ENCODE measurements at places on chromosomes 2 and 18.

DNA sequence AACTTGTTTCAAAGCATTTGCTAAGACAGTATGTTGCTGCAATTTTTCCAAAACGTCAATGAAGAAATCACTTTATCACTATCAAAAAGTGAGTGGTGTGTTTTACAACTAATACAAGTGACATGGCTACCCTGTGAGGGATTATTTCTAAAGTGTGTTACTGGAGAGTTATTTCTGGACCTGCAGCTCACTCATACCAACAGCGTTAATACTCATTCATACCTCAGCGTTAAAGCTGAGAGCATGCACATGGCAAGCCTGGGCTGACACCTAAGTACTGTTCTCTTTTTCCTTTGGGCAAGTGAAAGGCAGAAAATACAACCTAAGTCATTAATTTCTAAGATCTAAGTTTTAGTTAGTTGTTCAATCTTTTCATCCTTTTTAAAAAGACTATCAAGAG, 13.0 kb upstream of the MRPL19 start:
- no peak for DNase-seq

DNA sequence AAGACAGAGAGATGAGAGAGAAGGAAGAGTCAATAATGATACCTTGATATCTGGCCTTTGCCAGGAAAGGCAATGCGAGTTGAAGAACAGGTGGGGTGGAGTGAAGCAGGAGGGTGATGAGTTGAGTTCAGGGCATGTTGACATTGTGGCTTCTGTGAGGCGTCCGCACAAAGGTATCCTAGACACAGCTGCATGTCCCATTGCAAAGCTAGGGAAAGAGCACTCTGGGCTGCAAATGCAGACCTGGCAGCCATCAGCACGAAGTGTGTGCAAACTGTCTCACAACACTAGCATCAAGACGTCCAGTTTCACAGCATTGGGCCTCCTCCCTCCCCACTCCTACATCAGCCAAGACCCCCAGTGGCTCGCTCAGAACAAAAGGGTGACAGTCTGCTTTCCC, 36.1 kb downstream of the TEX51 start:
- no peak for DNase-seq

DNA sequence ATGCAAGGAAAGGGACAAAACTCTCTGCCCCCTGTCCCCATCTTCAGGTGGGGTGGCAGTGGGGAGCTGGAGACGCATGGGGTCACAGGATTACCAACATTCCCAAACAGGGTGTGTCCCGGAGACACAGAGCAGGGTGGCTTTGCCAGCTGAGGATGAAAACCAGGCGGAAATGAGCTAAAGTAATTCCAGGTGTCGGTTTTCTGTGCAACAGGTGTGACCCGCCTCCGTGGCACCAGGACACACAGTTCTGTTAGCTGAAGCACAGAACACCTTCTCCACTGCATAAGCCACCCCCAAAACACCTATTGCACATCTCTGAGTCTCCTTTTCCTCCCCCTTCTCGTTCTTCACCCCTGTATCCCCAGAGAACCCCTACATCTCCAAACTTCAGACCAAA, 122.7 kb upstream of the GLI2 start:
- no peak for DNase-seq

DNA sequence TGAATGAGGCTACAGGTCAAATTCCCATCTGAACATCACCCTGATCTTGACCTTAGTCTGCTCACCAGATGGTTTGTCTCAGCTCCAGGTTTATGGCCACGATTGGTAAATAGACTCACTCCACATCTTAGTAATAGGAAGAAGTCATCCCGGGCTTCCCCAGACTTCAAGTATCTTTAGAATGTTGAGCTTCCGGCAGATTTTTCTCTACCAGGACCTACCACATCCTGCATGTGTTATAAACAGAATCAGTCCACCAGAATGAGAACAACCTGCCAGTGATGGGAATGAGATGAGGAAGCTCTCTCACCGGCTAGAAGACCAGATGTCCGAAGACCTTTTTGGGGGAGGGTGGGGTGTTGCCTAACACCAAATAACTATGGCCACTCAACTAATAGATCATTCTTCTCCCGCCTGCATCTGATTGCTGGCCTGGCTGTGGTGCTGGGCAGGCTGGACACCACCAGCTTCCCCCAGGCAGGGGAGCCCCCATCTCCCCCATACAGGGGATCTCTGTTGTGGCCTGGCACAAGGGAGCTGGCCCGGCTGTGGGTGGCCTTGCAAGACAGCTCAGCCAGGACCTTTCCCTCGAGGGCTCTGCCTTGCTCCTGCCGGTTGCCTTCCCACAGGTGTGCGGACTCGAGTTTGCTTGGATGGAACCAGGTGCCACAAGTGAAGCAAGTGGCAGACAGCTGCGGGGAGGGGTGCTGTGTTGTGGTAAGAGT, 88.5 kb downstream of the SH3RF3 start:
- DNase-seq, result no peak

DNA sequence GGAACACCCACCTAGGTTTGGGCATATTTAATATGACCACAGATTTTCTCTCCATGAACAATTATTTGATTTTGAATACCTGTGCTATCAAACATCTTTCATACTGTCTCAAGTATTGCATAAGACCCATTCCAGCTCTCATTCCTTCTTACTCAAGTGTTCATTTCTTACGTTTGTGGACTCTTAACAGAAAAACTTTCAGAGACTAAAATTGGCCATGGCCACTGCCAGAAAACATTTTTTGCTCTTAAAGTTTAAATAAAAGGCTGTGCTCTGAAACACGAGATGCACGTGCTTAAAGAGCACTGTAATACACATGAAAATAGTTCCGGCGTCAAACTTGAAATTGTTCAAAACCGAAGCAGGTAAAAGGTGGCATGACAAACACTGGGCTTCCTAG, 89.3 kb downstream of the LIMS1 start:
- no peak for DNase-seq

DNA sequence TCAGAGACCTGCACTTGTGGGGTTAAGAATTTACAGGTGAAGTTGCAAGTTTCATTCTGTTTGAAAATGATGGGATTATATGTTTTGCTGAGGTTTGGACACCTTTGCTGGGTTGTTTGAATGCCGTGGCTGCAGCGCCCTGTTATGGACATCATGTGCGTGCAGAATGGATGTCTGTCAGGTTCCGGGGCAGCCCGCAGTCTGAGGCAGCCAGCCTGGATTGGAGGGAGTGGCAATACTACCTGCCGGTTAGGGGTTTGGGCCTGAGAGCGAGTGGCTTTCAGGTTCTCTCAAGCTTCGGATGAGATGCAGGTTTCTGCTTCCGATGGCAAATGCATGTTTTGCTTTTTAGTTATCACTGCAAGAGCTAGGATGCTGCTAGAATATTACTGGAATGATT, 1.1 kb downstream of the CASP8 start:
- no peak for DNase-seq

DNA sequence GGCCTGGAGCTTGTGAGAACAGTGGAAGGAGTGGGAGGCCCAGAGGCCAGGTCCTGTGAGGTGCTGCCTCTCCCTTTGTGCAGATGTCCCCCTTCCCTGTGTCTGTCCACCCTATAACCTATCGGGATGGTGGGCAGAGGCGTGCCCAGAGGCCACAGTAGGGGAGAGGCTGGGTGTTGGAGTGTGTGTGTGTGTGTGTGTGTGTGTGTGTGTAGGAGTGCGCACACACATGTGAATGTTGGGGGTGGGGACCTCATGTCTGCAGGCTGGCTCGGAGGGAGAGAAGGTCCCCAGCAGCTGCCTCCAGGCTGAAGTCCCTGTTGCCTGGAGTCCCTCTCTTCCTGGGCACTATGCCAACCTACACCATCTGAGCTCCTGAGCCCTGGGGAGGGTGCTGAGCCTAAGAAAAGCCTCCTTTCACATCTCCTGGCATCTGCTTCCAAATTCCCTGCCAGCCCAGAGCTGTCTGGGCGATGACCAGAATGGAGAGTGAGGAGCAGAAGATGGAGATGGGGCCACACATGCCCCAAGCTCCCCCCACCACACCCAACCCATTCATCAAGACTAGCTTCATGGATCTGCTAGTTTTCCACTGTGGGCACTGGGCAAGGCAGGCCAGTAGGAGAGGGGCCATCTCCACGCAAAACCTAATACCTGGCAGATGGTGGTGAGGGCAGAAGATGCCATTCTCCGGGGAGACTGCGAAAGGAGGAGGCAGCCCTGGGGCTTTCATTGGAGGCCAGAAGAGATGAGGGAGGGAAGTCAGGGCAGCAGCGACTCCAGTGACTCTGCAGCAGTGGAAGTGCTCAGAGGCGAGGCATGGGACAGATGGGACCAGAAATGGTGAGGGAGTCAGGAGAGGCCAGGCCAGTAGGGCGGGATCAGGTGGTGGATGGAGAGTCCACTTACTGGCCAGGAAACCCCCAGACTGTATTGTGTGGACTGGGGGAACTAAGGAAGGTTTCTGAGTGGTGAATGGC, 20.3 kb downstream of the KCNK3 start:
- no peak for DNase-seq

GRCh38 chr2:181459621-181460021, 2.4 kb downstream of the ITGA4 start:
- DNase-seq, result no peak

- DNase-seq, result no peak
Observed at GRCh38 chr2:55707751-55708150, 14.1 kb upstream of the PNPT1 start.

GRCh38 chr2:127634066-127634617, 11.8 kb upstream of the GPR17 start:
- DNase-seq, result no peak

DNA sequence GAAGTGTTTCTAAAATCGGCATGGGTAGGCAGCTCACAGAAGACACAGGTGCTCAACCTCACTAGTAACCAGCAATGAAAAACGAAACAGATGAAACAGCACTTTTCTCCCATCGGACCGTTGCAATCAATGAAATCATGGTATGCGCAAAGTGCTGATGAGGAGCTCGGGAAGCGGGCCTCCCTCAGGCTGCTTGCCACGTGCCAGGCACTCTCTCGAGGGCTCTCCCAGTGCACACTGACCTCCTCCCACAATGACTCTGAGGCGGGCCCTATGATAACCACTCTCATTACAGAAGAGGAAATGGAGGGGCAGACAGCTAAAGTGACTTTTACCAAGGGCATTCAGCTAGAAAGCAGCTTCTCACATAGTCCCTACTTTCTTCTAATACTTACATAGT, 3.8 kb upstream of the ANKRD23 start:
- DNase-seq, result no peak

DNA sequence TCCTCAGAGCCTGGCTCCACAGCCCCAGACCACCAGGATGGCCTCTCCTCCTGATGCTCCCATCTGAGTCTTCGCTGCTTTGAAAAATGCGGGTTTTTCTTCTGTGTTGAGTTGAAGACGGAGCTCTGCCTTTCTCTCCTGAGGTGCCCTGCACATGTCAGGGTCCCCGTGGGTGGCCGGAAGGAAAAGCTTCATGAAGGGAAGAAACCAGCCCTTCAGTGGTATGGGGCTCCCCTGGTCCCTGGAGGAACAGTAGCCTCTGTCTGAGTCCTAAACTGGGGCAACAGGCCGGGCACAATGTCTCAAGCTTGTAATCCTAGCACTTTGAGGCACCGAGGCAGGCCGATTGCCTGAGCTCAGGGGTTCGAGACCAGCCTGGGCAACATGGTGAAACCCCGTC, 54.7 kb upstream of the CAB39 start:
- DNase-seq, result no peak

DNA sequence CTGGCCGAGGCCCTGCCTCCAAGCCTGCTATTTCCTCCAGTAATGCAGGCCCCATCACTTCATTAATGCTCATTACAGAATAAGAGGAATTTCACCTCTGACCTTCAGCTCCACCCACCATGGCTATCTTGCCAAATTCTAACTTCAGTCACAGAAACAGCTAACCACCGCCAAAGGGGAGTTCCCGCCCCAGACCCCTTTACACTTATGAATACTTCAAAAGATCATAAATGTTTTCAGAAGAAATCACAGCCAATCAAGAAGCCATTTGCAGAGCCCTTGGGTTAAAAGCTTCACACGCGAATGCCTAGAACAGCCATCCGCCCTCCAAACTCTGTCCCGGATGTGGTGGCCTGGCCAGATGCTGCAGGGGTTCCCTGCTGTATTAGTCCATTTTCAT, 73.8 kb upstream of the TWIST2 start:
- no peak for DNase-seq

GRCh38 chr2:17879137-17879912, 858 bp downstream of the KCNS3 start:
- DNase-seq, result no peak

- no peak for DNase-seq
Observed at GRCh38 chr2:230717600-230717999, 5.0 kb downstream of the CAB39 start.

- DNase-seq, result no peak
Observed at GRCh38 chr2:100741880-100742276, 78.1 kb upstream of the NPAS2 start.

DNA sequence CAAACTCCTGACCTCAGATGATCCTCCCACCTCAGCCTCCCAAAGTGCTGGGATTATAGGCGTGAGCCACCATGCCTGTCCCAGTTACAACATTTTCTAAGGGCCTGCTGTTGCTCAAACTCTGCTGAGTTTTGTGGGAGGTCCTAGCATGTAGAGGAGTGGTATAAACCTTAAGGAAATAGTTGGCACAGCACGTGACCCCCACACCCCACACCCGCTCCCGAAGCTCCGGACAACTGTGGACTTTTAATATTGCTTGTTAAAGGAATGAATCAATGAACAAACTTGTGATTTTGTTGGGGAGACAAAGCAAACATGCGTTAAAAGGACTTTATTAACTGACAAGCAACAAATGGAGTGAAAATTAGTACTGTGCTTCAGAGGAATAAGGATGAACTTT, 137.8 kb upstream of the GATA6 start:
- DNase-seq, result no peak

- no peak for DNase-seq
Observed at GRCh38 chr2:2849464-2850217, 518.6 kb upstream of the MYT1L start.
